ENCODE measurements at places on chromosomes 1 and 21. TPM values are rescaled to one million over a fixed set of nuclear protein-coding genes. Genes with fewer than 3 reads are reported as not detected.

The KDM1A gene
- total RNA-seq = 88.2 TPM

The CELA2B gene
- not detected for total RNA-seq

The CLCA4 gene
- total RNA-seq = not detected

The MTARC2 gene
- 2.4 TPM for total RNA-seq

The FCRL1 gene
- total RNA-seq = not detected

The S100A7A gene
- not detected for total RNA-seq
